Breast epithelium (tissue), 4 donors: ENCODE measurements at places on chromosomes 7 and 10. TPM values are rescaled to one million over a fixed set of nuclear protein-coding genes. Genes with fewer than 3 reads are reported as not detected.

The WEE2 gene
- total RNA-seq, result not detected

The TES gene
- total RNA-seq, result 29.0 TPM

The LGI1 gene
- not detected for total RNA-seq

The COBL gene
- total RNA-seq, result 37.3 TPM

The DLD gene
- total RNA-seq, result 57.5 TPM

The RHBDD2 gene
- total RNA-seq, result 36.6 TPM

The ARHGEF35 gene
- total RNA-seq, result 15.4 TPM
